ENCODE measurements at places on chromosomes 5 and 9. TPM values are rescaled to one million over a fixed set of nuclear protein-coding genes. Genes with fewer than 3 reads are reported as not detected.

The MAML1 gene
- 21.0 TPM for total RNA-seq

The SLC34A3 gene
- total RNA-seq = not detected

DNA sequence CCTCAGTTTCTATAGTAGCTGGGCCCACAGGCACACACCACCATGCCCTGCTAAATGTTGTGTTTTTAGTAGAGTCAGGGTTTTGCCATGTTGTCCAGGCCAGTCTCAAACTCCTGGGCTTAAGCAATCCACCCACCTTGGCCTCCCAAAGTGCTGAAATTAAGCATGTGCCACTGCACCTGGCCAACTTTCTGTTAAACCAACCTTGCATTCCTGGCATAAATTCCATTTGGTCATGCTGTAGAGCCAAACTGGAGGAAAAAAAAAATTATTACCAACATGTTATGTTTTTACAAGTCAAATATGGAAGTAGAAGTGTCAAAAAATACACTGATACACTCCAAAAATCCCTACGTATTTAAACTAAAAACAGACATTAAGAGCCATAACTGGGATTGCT, 54.1 kb downstream of the ERMP1 start:
- DNase-seq = no peak

DNA sequence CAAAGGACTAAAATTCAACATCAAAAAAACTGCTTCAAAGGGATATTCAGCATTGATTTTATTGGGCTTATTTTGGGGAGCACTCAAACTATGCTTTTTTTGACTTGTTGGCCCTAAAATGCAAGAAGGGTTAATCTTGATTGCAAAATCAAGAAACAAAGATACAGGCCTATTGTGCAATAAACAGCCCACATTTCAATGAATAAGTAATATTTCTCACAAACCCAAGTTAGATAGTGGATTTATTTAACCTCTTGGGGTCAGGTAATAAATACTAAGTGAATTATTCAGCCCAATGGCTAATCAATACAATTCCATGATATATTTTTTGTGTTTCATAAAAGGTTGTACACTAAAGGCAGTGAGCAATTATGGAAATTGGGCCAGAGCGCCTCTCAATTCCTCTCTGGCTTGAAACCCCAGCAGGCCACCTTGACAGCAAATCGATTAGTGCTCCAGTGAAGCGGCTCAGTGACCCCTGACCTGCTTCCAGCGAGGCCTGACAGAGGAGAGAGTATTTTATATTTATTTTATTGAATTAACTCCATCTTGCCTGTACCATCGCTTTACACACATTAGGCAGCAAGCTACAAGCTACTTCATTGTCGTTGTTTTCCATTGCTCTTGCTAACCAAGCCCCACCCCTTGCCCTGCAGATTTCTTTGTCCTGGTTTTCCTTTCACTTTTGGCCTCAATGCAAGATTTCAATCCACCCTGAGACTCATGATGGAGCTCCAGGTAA, 65.5 kb downstream of the EBF1 start:
- peak; percentile 39 for DNase-seq

DNA sequence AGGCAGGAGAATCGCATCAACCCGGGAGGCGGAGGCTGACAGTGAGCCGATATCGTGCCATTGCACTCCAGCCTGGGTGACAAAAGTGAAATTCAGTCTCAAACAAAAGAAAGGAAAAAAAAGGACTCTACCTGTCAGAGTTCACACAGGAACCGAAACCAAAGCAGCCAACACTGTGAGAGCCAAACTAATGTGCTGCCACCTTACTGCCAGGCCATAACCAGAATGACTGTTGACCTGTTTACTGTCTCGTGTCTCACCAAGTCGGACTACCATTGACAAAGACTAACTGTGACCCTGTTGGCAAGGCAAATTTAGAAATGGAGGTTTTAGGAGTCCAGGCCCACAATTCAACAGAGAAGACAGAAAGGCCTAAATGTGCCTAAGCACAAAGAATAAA, 112.4 kb downstream of the ANXA2R start:
- DNase-seq = no peak

DNA sequence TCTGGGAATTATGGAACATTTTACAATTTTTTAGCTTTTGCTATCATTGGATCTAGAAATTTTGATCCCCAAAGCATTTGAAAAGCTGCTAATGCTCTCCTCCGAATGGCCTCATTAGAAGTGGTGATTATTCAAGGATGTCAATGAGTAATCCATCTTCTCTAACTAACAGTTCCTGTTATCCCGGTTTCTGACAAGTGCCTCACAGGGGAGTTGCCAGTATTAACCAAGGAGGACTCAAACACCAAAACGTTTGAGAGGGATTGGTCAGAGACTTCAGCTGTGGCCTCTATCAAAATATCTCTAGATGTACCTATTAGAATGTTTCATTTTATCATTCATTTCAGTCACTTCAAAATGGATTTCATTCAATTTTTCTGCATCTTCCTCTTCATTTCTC, 208.3 kb upstream of the ITGA1 start:
- no peak for DNase-seq

The HTR4 gene
- not detected for total RNA-seq

DNA sequence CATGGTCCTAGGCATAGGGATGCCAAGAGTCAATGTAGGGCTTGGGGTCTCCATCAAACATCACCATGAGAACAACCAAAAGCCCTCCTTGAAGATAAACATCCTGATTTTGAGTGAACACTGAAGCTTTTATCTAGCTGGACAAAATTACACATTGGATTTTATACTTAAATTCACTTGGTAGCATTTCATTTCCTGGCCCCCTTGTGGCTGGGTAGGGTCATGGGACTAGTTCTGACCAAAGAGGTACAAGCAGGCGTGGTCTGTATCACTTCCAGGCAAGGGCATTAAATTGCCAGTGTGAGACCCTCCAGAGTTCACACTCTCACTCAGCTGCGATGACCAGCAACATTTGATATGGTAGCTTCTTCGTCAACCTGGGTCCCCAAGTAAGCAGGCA, 320.3 kb downstream of the ACTL7B start:
- no peak for DNase-seq

GRCh38 chr5:111347021-111347420, 122.8 kb downstream of the CAMK4 start:
- no peak for DNase-seq

DNA sequence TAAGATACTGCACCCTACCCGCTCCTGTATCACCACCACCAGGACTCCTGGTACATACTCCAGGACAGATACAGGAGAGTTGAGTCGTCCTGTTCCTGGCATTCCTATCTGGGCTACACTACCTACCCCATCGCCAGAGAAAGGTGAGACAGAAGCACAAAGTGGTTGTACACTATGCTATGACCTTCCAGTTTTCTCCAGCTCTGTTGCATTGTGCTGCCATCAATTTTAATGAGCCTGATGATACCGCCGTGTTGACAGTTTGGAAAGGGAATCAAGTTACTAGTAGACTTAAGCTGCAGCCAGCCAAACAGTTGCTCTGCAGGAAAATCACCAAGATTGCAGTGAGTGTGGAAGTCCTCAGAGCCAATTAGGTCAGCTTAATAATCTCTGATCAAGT, 35.2 kb downstream of the ANP32B start:
- DNase-seq = no peak

DNA sequence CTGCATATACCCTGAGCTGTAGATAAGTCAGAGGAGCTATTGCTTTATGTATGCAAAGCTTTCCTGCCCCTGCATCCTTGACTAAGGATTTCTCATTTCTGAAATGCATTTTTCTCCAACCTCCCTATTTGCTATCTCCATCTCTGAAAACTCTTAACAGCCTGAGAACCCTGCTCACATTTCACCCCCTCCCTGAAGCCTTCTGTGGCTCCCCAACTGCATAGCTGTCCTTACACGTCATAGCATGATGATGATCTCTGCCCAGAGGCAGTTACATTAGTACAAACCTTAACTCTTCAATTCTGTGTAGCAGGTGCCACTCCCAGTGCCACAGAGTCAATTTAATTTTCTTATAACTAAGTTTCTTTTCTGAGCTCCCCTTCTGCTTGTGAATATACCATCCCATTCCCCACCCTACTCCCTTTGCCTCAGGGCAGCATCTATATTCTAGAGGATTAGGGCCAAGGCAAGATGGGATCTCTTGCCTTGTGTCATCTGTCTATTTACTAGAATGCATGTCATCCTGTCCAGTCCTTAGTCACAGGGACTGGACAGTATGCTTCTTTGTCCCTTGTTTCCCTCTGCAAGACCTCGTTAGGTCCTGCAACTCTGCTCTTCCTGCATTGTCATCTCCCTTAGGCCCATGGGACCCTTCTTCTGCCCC, 149.7 kb upstream of the SPRY4 start:
- DNase-seq = no peak

The ZNF454 gene
- total RNA-seq = 0.59 TPM

- no peak for DNase-seq
These were observed 3.3 kb upstream of the CDC20B start for GRCh38 chr5:55176176-55176818.

GRCh38 chr5:15353086-15353645, 146.8 kb upstream of the FBXL7 start:
- no peak for DNase-seq

DNA sequence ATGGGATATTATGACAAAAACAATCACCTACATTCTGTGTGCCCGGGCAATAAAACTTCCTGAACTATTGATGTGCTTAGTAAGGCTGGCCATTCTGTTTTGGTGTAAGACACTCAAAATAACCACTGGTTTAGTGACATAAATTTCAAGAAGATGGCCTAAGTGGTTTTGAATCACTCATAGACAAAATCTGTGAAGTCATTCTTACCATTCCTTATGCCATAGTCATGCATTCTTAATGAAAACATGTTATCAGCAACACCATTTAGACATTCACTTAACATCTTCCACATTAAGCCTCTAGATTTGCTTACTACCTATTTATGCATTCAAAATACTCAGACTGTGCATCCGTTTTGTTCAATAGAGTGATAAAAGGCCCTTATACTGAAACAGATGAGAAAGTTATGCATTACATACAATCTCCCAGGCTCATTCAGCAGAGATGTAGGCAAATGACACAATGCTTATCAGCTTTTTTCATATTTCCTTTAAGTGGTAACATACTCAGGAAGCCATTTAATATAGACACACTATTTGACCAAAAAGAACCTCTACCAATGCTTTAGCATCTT, 848.8 kb upstream of the DMAC1 start:
- DNase-seq = no peak

The FAXDC2 gene
- 25.8 TPM for total RNA-seq

DNA sequence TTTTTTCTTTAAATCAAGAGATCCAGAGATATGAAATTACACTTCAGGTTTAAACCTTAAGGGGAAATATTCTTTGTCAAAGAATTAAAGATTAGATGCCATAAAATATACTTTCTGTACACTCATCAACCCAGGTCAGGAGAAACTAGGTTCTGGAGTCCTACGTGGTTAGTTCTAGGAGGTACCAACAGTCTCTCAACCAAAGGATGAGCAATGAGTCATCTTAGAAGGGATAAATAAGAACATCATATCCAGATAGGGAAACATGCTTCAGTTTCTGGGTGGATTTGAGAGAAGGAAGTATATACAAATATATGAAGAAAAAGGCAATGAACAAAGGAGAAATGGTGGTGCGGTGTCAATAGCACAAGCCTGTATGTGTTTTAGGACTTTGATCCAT, 98.2 kb downstream of the CSNK1G3 start:
- DNase-seq = no peak

DNA sequence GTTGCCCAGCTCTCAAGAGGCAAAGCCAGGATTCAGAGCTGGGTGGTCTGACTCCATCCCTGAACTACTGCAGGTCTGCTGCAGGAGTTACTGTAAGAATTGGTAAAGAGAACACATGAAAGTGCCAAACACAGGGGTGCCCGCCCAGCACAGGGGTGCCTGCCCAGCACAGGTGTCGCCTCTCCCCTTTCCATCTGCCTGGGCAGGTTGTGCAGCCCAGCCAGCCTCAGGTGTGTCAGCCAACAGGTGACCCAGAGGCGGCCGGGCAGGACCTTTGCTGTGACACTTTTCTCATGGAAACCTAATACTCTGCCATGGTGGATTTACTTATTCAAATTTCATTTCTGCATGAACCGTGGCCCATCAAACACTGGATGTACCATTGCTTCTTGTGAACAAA, 289.7 kb upstream of the IRX4 start:
- no peak for DNase-seq

DNA sequence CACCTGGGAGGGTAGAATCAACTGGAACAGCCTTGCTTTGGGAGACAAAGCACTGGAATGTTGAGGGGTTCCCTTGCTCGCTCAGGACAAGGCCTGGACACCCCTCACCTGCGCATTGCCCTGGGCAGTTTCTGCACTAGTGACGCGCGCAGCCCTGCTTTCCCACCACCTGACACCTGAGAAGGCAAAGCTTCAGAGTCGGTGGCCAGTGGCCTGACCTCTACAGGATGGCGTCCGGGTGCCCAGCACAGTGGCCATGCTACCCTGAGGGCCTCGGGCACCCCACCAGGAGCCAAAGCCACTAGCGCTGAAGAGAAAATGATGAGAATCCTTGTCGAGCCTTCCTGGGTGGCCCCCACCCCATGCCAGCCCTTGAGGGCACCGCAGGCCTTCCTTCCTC, 161.3 kb downstream of the OLFM1 start:
- no peak for DNase-seq

DNA sequence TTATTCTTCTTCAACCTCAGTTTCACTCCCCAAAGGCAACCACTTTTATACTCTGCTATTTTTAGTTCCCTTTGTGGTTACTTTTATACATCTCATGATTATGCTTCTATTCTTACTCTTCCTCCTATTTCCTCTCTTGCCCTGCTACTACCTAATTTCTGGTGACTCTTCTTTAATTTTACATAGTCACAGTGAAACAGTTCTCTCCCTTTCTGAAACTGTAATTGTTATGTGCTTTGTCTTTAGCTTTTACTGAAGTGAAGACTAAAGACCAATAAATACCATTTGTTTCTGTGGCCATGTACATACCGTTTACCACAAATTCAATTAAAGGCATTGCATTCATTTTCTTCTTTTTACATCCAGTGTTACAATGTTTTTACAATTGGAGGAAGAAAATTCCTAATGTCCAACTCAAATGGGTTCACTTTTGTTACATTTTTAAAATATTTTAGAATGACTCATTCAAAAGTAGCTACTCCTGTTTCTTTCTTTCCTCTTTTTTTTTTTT, 410.6 kb downstream of the PSAT1 start:
- DNase-seq = no peak

DNA sequence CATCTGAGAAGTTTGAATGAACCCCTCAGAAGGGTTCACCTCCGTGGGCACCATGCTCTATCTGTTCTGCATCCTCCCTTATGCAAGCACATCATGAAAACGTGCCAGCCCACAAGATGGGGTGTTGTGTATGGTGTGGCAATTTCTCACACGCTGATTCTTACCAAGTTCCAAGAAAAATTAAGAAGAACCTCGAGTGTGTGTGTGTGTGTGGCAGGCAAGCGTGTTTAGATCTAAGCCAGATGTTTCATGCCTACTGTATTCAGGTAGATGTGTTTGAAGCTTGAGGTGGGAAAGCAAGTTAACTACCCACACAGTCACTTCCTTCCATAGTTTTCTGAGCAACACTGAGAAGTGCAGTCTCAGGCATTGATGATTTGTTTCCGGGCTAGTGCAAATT, 77.7 kb upstream of the GNA14 start:
- no peak for DNase-seq

DNA sequence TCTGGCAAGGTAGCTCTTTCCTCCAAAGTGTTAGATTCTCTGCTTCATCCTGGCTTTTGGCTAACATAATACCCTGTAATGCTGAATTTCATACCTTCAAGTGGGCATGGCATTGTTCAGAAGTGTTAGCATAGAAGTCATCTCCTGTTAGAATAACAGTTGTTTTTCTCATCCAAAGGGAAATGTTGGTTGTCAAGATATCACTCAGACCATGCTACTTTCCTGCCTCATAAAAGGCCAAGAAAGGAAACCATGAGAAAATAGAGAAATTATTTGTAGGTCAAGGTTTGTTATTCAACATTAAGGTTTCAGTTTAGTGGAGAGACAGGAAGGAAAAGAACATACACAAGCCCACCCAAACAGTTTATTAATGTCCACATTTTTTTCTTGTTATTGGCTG, 472.5 kb downstream of the ARHGEF28 start:
- no peak for DNase-seq
